ENCODE measurements at places on chromosomes 4 and X.

GRCh38 chr4:123102897-123103471 lies 180.6 kb upstream of the NUDT6 start:
- DNase-seq = peak; percentile 60

DNA sequence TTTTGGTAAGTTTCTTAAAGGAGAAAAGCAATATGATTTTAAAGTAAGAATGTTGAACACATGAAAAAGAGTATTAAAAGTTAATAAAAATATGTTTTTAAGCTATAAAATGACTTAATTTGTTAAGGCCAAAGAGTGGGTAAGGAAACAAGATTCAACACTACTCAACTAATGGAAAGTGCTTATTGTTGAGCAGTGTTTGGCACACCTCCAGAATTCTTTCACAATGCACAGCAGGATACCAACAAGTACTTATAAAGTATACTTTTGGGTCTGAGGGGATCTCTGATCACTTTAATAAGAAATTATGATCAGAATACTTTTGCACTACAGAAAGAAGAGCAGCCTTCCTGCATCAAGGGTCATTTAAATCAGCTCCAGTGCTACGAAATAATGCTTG lies 5.9 kb downstream of the LAMP2 start:
- DNase-seq = no peak

DNA sequence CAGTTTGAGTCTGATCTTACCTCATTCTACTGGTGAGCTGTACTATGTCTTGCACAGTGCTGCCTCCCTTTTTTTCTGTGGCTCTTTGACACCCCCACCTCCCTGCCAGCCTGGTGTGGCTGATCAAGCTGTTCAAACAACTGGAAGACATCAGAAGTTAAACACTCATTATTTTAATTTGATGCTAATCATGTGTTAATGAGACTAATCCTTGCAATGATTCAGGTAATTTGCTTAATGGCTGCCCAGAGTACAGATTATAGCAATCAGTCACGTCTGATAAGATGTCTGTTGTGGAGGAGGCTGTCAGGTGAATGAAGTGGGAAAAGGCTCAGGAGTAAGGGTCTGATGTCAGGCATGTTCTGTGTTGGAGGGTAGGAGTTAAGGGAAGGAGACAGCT lies 87.4 kb upstream of the GK2 start:
- DNase-seq = no peak

- DNase-seq = no peak
Observed at GRCh38 chr4:158484173-158484885, 37.4 kb upstream of the RXFP1 start.

GRCh38 chr4:38654273-38654672 lies 9.7 kb upstream of the KLF3 start:
- DNase-seq = no peak

DNA sequence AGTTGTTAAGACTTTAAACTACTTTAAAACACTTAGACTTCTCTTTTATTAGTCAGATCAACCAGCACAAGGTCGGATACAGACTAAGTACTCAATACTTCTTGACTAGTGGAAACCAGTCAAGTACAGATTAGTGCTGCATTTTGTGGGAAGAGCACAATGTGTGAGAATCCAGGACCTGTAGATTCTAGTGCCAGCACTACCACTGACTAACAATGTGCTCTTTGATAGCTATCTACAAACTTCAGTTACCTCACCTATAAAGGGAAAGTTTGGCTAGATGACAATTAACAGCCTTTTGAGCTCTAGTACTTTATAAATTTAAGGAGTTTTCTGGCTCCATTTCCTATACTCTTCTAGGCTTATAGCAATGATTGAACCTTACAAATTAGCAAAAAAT lies 181.5 kb downstream of the SLC4A4 start:
- no peak for DNase-seq

DNA sequence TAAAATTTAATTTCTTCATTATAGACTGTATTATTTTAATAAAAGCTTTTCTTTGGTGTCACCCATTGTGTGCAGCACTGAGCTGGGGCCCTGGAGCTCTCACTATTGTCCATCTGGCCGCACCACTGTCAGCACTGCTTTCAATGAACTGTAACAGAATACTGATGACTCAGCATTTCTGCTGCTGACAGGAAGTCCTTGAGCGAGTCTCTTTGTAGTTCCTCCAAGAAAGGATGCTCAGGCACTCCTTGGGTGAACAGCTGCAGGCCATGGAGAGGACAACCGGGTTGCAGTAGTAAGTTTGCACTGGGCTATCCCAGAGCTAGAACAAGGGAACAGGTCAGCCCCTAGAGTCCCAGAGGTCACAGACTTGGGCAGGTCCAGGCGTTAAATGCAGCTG lies 81.6 kb downstream of the SORBS2 start:
- DNase-seq = no peak

GRCh38 chr4:14110407-14110806 lies 482.9 kb upstream of the BOD1L1 start:
- no peak for DNase-seq

DNA sequence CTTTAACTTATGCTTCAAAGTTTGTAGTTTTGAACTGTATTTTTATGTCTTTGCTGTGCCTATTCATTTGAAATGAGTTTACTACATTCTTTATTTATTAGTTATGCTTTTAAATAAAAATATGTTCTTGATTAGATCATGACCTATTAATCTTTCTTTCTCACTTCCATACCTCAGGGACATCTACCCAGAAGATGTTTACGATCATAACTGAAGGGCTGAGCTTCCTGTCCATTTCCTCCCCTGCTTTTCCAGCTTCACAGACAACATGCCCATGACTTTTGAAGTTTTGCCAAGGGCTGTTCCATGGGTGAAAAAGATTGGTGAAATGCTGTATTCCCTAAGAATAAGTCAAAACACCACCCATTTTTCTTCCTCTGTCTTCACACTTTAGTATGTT lies 99.7 kb upstream of the DDIT4L start:
- DNase-seq = no peak

DNA sequence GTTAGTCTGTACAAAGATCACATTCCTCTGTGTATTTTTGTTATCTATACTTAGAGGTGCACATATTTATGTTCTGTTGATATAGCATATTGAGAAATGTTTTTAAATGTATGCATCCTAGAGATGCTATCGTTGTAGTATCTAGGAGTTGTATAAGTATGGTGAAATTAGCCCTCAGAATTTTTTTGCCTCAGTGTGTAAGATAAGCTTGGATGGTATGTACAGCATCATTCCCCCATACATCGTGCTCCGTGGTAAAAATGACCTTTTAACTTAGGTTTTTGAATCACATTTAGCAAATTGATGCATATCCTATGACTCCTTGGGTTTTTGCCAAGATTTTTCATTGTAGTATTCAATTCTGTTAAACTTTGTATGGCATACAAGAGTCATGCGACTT lies 113.5 kb downstream of the RPA4 start:
- DNase-seq = no peak

- DNase-seq = no peak
Observed at GRCh38 chr4:6251365-6251764, 18.3 kb upstream of the WFS1 start.

DNA sequence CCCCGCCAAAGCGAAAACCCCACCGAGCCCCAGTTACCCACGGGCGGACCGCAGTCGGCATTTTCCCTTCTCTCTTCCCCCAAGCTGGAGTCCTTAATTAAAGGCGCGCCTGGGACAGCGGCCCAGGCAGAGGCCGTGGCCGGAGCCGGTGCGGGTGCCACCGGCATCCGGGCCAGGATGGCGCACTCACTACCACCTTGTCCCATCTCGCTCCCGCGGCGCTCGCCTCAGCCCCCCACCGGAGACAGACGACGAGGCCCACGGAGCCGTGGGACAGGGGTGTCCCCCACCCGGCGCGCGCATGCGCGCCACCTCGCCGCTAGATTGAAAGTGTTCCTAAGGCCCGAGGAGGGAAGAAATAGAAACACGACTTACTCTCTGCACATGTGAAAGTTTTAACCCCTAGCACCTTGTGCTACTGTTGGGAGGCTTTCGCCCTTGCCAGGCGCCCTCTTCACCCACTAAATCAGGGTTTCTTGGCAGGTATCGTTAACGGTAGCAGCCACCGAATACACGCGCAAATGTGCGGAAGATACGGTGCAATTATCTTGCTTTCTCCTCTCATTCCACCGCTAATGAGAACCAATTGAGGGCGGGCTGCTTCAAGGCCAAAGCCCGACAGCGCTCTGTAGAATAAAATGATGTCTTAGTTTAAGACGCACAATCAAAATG lies 64.3 kb upstream of the CCDC160 start:
- peak; percentile 25 for DNase-seq

GRCh38 chr4:53629296-53629695 lies 38.0 kb upstream of the LNX1 start:
- no peak for DNase-seq

GRCh38 chrX:120023259-120023658 lies 54.2 kb downstream of the RHOXF2B start:
- DNase-seq = no peak

GRCh38 chr4:116374815-116375214 lies 710.6 kb downstream of the TRAM1L1 start:
- no peak for DNase-seq

DNA sequence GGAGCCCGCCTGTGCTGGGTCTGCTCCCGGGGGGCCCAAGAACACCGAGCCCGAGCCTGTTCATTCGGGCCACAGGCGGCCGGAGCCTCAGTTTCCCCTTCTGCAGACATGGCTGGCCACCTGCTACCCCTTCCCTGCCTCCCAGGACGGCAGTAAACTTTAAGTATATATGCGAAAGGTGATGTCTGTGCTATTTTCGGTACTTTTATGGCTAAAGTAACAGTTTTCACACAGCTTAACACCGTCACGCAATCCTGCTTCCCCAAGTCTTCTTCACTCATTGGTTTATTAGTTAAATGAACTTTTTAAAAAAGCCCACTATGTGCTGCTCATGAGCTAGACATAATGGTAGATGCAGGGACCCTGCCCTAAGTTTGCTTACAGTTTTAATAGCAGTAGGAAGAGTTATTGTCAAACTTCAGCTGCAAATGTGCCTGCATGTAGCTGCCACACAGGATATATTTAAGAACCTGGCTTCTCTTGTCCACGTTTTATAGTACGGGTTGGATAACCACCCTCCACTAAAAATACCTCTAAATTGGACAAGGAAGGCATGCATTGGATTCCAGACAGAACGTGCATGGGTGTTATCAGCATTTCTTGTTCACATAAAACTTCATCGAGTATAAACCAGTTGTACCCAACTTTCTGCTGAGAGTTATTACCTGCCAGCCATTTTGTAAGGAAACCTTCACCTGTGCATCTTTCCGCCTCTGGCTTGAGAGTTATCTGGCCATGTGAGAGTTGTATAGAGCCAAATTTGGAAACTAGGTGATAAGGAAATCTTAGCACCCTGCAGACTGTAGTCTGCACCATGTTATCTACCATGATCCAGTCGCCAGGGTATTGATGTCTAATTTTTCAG lies 741 bp downstream of the ANAPC4 start:
- DNase-seq = peak; percentile 18

DNA sequence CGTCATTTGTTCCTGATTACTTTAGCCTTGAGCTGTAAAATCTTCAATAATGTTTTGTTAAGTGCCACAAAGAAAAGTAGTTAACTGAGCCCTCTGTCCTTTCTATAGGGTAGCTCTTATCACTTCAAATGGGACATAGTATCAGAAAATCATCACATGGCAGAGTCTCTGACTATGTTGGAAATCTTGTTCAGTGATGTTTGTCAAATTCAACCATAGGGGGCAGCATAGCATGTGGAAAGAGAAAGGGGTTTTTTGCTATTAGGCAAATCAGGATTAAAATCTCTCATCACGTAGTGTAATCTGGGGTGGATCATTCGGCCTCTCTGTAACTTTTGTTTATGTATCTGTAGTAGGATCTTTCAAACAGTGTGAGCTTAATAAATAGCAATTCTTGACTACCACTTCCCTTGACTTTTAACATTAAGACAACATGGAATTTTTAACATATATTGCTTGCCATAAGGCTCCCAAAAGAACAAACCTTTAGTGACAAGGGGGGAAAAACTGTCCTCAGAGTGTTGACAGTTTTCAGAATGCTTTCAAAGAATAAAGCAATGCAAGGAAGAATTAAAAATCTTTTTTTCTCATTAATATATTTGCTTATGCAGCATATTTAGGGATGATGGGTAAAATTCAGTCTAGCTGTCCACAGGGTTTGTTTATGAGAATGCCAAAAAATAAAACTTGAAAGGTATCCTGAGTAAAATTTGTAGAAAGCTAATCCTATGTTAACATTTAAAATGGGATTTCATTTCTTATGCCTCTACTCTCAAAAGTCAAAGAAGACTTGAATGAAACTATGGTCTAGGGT lies 127.2 kb downstream of the FBXW7 start:
- peak; percentile 20 for DNase-seq

GRCh38 chrX:29083823-29084222 lies 496.6 kb downstream of the IL1RAPL1 start:
- DNase-seq = no peak

DNA sequence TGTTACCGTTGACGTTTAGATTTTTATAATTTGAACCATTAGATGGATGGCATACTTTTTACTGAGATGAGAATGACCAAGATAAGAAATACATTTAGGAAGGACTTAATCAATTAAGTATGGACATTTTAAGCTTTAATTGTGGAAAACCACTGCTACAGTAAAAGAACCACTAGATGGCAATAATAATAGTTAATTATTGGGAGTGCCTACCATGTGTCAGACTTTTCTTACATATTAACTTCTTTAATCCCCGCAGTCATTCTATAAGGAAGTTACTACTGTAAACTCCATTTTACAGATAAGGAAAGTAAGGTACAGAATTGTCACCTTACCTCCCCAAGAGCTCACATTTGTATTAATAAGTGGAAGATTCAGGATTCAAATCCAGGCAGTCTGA lies 48.5 kb upstream of the MYOZ2 start:
- no peak for DNase-seq

GRCh38 chr4:129603241-129603931 lies 507.4 kb downstream of the C4orf33 start:
- DNase-seq = no peak

DNA sequence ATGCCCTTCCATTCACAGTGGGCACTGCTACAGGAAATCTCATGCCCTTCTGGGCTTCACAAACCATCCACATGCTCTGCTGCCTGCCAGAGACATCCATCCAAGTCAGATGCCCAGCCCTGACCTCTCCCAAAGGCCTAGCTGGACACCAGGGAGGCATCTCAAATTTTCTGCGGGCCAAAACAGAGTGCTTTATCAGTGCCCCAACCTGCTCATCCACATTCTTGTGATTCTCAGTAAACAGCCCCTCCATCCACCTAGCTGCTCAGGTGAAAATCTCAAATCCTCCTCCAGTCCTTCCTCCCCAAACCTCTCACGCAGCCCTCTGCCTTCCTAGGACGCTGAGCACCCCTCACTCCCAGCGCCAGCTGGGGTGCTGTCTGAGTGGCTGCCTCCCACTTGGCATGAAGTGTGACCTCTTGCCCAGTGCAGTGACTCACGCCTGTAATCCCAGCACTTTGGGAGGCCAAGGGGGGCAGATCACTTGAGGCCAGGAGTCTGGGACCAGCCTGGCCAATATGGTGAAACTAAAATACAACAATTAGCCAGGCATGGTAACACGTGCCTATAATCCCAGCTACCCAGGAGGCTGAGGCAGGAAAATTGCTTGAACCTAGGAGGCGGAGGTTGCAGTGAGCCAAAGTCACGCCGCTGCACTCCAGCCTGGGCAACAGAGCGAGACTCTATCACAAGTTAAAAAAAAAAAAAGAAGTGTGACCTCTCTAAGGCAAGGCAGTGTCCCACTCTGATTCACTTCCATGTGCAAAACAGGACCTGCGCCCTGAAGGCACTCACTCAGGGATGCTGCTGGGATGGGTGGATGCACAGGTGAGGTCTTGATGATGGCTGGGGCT lies 1.7 kb upstream of the AFAP1 start:
- no peak for DNase-seq
